ENCODE measurements at places on chromosomes 5 and 9. TPM values are rescaled to one million over a fixed set of nuclear protein-coding genes. Genes with fewer than 3 reads are reported as not detected.

GRCh38 chr5:17434982-17435381, 63.0 kb upstream of the TAF11L2 start:
- no peak for DNase-seq

DNA sequence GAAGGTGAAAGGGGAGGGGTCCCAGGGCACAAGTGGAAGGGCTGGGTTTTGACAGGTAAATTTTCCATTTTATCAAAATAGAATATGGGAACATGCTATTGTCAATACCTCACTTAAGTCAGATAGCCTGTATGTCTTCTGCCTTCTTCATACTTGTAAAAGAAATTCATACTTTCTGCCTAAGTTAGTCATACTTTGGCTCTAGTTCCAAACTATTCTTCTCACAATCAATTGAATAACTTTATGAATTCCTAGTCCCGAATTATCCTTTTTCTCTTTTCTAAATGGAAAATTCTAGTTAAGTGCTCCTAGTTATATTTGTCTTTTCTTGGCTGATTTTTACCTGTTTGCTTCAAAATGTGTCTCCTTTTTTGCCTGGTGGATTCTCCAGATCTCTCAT, 271.4 kb downstream of the CSNK1G3 start:
- DNase-seq, result no peak

GRCh38 chr5:59367791-59368394, 525.6 kb downstream of the PDE4D start:
- peak; percentile 33 for DNase-seq

GRCh38 chr9:71756753-71757152, 11.6 kb downstream of the CEMIP2 start:
- DNase-seq, result no peak

Gene GNG10
- total RNA-seq, result 27.1 TPM

Gene TAF1L
- total RNA-seq, result not detected

Gene PGM5
- 90.2 TPM for total RNA-seq

DNA sequence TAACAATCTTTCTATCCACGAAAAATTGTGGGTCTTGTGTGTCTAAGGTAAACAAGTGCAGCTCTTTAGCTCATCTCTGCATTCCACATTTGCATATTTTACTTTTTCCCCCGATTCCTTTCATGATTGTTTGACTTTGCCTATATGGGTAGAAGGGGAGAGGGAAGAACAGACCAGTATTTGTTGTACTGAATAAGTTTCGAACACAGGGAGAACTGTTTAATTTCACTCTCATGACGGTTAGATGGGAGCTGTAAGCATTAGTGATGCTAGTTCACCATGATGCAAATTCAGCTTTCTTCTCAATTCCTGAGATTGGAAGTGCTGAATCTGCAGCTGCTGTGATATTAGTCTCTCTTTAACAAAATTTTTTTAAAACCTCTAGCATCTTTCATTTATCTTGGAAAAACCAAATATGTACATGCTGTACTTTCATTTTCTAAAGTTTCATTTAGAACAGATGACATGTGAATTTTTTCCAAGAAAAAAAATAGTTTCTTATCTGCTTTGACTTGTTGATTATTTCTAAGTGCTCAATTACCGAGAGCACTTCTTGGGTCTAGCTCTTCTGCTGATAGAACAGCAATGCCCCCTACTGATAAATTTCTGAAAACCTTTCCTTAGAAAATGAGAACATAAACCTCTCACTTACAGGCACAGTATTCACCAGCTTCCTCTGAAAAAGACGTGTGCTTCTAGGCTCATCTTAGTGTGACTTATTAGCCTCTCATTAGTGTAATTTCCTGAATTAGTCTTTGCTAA, 149.5 kb downstream of the BAAT start:
- peak; percentile 26 for DNase-seq

Gene BTNL8
- total RNA-seq, result 0.23 TPM

Gene FAXDC2
- total RNA-seq, result not detected

- no peak for DNase-seq
Observed at GRCh38 chr5:140245341-140245740, 57.6 kb downstream of the PFDN1 start.

DNA sequence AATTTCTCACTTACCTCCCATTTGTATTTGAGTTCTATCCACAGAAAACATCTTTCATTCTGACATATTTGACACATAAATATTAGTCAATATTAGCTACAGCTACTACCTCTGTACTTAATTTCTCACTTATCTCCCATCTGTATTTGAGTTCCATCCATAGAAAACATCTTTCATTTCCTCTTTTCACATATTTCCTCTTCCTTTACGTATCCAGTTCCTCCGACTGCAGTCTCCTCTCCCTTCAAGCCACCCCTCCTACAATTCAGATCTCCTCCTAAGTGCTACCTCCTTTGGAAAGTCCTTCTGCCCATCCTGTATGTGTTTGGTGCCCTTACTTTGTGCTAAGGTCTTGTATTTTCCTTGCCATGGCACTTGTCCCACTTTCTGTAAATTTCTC, 1.6 kb downstream of the SREK1IP1 start:
- no peak for DNase-seq

Gene DMRTA1
- 1.5 TPM for total RNA-seq

- DNase-seq, result no peak
Observed at GRCh38 chr5:164741376-164741775, 1236.0 kb downstream of the MAT2B start.

GRCh38 chr9:36263683-36264082, 5.4 kb upstream of the GNE start:
- no peak for DNase-seq

DNA sequence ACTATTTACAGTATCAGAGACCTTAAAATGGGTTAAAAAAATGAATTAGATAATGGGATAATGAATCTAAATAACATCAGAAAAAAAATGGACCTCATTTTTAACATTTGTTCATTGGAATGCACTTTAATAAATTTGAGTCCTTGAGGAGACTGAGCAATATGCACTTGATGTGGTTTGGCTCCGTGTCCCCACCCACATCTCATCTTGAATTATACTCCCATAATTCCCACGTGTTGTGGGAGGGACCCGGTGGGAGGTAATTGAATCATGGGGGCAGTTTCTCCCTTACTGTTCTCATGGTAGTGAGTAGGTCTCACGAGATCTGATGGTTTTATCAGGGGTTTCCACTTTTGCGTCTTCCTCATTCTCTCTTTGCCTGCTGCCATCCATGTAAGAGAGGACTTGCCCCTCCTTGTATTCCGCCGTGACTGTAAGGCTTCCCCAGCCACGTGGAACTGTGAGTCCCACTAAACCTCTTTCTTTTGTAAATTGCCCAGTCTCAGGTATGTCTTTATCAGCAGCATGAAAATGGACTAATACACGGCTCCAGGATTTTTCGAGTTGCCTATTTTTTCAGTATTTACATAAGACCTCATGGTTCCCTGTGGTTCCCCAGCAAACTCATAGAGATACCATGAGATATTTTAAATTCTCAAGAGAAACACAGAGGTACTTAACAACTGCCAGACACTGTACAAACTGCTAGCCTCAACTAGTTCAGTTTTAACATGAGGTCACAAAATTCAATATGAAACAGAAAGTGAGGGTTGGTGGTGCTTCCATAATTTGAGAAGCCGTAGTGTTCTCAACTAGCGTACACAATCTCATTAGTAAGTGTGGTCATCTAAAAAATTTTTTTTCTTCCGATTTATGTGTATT, 128.3 kb downstream of the TLE1 start:
- DNase-seq, result no peak

Gene PHF24
- total RNA-seq, result not detected

- no peak for DNase-seq
Observed at GRCh38 chr9:135665795-135666189, 2.7 kb downstream of the LCN9 start.

Measured in PC-3 (cell line).